ENCODE measurements at places on chromosomes 6 and 20.
A peak's percentile ranks its signal among the peaks of the same experiment; 100 is the strongest.

DNA sequence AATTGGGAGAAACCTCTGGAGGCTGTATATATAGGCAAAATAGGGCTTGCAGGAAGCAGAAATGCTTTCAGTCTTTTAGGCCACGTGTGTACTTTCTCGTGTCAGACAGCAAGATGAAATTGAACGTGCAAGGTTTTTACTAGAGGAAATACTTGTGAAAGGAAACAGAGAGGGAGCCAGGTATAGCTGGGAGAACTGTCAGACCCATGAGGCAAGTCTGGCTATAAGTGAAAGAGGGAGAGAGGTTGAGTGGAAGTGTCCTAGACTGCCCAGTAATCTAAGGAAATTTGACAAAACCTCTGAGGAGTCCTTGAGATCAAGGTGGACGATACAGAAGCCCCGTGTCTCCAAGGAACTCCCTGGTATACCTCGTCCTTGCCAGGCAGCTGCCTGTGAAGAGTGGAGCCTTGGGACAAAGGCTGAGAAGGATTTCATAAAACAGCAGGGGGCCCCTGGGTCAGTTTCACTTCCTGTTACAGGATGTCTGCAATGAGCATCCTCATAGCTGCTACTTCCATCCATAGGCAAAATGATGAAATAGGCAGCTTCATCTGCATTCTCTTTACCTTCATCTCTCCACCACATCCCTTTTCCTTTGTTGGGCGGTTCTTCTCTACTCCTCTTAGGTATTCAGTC is 114.4 kb upstream of the MAP3K7 start:
- no peak for DNase-seq

- no peak for DNase-seq
These were observed 580.7 kb upstream of the GJE1 start for GRCh38 chr6:141552031-141552430.

DNA sequence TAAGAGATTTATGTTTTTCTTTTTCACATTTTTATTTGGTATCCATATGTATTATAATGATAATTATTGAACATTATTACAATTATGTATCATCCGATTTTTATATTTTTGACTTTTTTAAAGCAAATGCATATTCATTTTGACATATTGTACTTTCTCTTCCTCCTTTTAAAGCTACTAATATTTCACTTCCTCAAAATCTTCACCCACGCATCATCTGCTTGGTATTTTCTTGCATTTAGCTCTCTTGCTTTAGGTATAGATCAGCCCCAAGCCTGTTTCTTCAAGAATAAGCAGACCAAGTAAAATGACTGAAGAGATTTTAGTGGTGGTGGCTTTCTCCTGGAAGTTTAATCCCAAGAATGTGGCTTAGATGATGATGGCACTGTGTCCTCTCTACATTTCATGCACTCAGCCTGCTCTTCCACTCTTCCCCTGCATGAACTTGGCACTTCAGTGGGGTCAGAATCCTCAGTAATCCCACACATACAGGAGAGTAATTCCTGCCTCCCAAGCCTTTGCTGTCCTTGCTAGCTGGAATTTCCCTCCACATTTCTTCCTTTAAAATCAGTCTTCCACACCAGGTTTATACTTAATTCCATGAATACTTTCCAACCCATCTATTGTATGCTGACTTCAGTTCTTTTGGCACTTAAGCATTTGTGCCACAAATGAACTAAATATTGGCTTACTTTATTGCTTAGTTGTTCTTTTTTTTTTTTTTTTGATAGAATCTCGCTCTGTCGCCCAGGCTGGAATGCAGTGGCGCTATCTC is 8.2 kb downstream of the NCOA7 start:
- peak; percentile 47 for DNase-seq

DNA sequence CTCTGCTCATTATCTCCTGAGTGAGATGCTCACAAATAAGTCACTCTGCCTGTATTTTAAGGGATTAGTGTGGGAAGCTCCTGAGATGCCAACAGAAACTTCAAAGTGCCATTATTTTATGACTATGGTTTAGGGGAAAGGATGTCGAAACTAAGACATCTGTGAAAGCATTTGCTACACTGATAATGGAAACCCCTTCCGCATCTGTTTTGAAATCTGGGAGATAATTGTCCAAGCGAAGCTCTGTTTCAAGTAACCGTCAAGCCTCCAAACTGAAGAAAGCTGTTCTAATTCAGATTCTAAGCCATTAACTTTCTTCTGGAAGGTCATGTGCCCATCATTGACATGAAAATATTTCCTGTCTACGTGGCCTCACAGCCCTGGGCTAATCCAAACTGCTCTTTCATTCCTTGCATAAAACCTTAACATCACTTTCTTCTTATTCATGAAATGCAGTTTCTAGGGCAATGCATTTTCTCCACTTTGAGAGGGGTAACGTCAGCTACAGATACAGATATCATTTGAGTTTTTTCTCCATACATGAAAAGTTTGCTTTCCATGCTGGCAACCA is 932.0 kb downstream of the C6orf118 start:
- no peak for DNase-seq

DNA sequence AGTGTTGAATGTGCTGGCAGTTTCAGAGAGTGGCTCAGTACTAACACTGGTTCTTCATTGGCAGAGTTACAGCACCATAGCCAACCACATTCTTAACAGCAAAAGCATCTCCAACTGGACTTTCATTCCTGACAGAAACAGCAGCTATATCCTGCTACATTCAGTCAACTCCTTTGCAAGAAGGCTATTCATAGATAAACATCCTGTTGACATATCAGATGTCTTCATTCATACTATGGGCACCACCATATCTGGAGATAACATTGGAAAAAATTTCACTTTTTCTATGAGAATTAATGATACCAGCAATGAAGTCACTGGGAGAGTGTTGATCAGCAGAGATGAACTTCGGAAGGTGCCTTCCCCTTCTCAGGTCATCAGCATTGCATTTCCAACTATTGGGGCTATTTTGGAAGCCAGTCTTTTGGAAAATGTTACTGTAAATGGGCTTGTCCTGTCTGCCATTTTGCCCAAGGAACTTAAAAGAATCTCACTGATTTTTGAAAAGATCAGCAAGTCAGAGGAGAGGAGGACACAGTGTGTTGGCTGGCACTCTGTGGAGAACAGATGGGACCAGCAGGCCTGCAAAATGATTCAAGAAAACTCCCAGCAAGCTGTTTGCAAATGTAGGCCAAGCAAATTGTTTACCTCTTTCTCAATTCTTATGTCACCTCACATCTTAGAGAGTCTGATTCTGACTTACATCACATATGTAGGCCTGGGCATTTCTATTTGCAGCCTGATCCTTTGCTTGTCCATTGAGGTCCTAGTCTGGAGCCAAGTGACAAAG is 17.0 kb upstream of the ADGRF4 start:
- DNase-seq: no peak

DNA sequence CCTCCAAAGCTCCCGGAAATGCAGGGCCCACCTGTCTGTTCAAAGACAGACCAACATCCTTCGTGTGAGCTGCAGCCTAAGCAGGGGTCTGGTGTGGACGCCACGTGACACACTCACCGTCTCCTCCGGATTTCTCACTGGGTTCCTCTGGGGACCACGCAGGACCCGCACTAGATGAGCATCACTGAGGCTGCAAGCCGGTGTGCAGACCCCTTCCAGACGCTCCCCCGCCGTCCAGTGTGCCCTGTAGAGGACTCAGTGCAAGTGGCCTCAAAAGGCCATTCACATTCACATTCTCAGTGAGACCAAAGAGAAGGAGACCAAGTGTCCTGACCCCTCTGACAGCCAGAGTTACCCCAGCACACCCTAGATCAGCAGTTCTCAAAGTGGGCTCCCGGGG is 91.2 kb upstream of the QKI start:
- no peak for DNase-seq

DNA sequence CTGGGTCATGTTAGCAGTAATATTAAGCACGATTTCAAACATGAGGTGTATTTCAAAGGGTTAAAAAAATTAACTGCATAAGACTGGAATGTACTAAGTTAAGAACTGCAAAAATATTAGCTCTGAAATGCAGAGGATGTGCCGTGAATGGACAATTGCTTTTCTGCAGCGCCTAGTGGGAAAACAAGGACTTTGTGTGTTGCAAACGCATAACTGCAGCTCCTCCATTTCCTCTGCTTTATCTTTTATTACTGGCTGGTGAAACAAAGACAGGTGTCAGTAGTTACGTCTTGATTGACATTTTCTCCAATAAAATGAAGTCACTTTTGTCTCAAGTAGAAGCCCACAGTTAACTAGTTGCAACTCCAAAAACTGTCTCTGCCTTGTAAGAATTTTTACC is 1.7 kb downstream of the PDE7B start:
- peak; percentile 87 for DNase-seq

DNA sequence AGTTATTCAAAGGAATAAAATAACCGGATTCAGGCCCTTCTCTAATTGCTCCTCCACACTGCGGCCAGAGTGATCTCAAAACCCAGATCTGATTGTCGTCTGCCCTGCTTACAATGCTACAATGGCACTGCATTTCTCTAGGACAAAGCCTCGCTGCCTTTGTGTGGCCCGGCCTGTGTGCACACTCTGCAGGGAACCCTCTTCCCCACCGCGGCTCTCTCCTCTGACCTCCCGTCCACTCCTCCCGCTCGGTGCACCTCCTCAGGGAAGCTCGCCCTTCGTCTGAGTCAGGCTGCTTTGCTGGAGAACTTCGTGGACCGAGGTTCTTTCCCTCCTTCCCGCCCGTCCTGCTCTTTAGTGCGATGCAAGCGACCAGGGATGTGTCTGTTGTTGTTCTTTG is 101.6 kb upstream of the SNX9 start:
- no peak for DNase-seq

DNA sequence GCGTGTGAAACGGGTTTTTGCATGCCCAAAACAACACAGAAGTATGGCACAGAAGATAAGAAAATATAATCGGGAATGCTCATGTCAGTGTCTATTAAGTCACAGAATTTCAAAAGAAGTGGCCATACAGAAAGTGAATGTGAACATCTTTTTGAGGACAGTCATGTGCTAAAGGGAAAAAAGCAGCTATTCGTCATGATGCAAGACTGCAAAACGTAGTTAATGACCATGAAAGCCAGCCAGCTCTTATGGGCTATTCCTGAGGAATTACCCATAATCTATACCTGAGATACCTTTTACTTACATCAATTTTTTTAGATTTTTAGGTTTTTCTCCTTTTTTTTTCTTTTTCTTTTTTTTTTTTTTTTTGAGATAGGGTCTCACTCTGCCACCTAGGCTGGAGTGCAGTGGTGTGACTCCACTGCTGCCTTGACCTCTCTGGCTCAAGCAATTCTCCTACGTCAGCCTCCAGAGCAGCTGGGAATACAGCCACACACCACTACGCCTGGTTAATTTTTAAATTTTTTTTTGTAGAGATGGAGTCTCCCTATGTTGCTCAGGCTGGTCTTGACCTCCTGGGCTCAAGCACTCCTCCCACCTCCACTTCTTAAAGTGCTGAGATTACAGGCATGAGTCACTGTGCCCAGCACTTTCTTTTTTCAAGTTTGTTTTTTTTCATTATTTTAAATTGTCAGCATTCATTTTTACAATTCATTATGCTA is 18.1 kb upstream of the ZBP1 start:
- no peak for DNase-seq

GRCh38 chr20:64005394-64005793 is 24.5 kb downstream of the PRPF6 start:
- no peak for DNase-seq

- DNase-seq: no peak
These were observed 65.8 kb downstream of the MAP3K4 start for GRCh38 chr6:161057103-161058091.

GRCh38 chr20:17895641-17896171 is 72.9 kb downstream of the SNX5 start:
- peak; percentile 89 for DNase-seq

GRCh38 chr6:49555951-49556350 is 5.5 kb downstream of the C6orf141 start:
- no peak for DNase-seq

DNA sequence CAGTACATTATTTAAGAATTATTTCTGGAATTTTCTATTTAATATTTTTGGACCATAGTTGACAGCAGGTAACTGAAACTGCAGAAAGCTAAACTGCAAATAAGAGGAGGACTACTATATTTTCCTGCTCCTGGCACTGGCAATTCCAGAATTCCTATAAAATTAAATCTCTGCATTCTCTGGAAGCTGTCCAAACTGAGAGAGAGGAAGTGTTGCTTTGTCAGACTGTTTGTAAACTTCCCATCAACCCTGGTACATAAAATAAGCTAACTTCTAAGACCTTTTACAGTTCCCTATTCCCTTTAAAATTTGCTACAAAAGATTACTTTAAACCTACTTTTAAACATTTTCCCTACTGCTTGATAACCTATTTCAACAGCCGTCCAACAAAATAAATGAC is 196.1 kb upstream of the RUNX2 start:
- peak; percentile 58 for DNase-seq

DNA sequence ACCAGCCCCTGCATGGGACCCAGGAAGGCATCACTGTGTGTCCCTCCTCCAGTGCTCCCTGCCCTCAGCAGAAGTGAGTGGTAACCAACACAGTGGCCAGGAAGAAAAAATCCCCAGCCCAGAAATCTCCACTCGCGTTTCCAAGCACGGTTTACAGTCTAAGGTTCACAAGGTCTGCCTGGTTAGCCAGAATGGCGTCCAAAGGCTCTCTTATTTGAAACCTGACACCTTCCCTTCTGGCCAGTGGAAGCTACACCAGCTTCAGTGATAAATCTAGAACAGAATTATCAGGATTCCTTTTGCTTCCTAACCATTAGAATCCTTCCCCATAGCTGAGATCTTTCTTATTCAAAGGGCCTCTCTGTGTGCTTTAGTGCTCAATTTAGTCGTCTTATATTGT is 9.2 kb downstream of the LY86 start:
- no peak for DNase-seq
